ENCODE measurements at places on chromosomes 7 and 10. TPM values are rescaled to one million over a fixed set of nuclear protein-coding genes. Genes with fewer than 3 reads are reported as not detected.

The PDK4 gene
- total RNA-seq: not detected

The ANKRD22 gene
- 0.43 TPM for total RNA-seq

The GBX1 gene
- total RNA-seq: not detected

The WEE2 gene
- total RNA-seq: not detected

The TRPV5 gene
- total RNA-seq: not detected

The ODAD2 gene
- total RNA-seq: 0.05 TPM

The RNF32 gene
- 0.73 TPM for total RNA-seq

The KCNIP2 gene
- total RNA-seq: 4.5 TPM

The LAMB4 gene
- total RNA-seq: not detected

The CDC14C gene
- total RNA-seq: not detected

The CPA2 gene
- not detected for total RNA-seq

The PNLIPRP3 gene
- not detected for total RNA-seq

The TMEM229A gene
- not detected for total RNA-seq

The FXYD4 gene
- total RNA-seq: not detected

The MEST gene
- total RNA-seq: 1.8 TPM

The H2AZ2 gene
- 340 TPM for total RNA-seq

The UTF1 gene
- total RNA-seq: not detected

The VENTX gene
- total RNA-seq: not detected

The TMEM26 gene
- total RNA-seq: not detected

The SFRP4 gene
- not detected for total RNA-seq

The GNGT1 gene
- total RNA-seq: not detected

The AGMO gene
- not detected for total RNA-seq

The OR6B1 gene
- total RNA-seq: not detected

The EGFR gene
- total RNA-seq: not detected

The ZP3 gene
- 6.7 TPM for total RNA-seq

All from activated naive CD4-positive, alpha-beta T cell treated with anti-CD3 and anti-CD28 coated beads, Interleukin-2, amount 10 ng/mL, durations not matched to agents 5 hours and 36 hours (primary cell).